Kidney (tissue), 22 donors: ENCODE measurements at places on chromosomes 2 and 18. TPM values are rescaled to one million over a fixed set of nuclear protein-coding genes. Genes with fewer than 3 reads are reported as not detected.

The FOXI3 gene
- not detected for total RNA-seq

The RFX8 gene
- total RNA-seq: 0.28 TPM

DNA sequence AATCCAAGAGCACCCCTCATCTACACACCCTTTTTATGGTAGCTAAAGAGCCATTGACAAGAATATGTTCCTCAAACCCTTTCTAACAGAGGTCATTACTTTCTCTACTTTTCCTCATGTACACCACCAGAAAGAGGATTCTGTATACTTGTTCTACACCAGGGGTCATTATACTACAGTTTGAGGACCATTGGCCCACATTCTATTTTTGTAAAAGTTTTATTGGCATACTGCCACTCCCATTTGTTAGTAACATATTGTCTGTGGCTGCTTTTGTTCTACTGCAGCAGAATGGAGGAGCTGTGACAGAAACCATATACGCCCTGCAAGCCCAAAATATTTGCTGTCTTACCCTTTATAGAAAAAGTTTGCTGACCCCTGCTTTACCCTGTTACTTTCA is 14.3 kb downstream of the HTR2B start:
- H3K36me3 ChIP-seq: peaks cover 8% of the 10 kb centered on the region
- no peaks in the 10 kb centered on the region for H3K27me3 ChIP-seq
- DNase-seq: peak; percentile 77
- peaks cover 5% of the 10 kb centered on the region for H3K4me1 ChIP-seq
- H3K27ac ChIP-seq: no peak overlapping the region
- H3K4me3 ChIP-seq: no peak overlapping the region

The AMER3 gene
- not detected for total RNA-seq

DNA sequence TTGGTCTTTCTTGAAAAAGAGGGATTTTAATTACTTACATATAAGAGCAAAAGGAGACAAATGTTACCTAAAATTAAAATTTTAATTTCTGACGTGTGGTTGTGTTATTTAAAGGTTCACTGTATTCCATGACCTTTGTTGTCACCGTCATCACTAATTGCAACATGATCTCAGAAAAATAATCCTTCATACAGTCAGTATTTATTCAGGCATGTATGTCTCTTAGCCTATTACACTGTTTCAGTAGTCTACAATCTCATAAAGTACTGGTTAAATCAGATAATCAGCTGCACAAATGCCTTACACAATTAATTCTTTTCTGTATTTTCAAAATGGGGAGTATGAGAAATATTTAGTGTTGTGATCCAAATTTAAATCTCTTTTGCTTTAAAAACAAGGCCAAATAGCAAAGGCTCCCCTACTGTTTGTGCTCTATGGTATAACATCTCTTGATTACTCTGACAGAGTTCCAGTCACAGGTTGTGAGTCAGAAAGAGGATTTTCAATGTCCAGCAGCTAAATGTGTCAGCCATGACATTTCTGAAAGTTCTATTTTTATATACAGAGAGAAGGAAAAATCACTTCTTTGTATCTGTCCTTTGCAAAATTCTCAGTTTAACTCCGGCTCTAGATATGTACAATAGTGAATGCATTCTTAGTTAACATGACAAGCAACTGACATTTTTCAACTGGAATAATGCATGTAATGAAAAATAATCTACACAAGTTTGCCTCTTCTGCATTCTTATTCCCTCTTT is 184.0 kb downstream of the FIGN start:
- no peaks in the 10 kb centered on the region for H3K36me3 ChIP-seq
- H3K4me1 ChIP-seq: no peaks in the 10 kb centered on the region
- no peak overlapping the region for H3K27ac ChIP-seq
- H3K27me3 ChIP-seq: no peaks in the 10 kb centered on the region

GRCh38 chr2:145020694-145021093 is 500.8 kb upstream of the ZEB2 start:
- H3K4me3 ChIP-seq: no peak overlapping the region
- no peaks in the 10 kb centered on the region for H3K36me3 ChIP-seq
- no peaks in the 10 kb centered on the region for H3K27me3 ChIP-seq
- H3K27ac ChIP-seq: no peak overlapping the region

DNA sequence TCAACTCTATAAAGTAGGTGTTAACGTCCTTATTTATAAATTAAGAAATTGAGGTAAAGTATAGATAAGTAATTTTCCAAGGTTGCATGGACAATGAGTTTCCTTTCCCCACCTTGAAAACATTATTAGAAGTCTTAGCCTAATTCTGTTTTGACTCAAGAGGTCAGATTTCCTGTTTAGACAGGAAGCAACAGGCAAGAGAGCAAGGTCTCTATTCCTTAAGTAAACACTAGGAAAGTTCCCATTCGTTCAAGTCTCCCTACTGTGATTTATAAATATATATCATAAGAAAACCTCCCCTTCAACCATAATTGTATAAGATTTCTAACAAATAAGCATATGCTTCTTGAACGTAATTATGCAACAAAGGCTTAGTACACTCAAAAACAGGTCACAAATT is 40.3 kb downstream of the CLASP1 start:
- H3K36me3 ChIP-seq: peaks cover 7% of the 10 kb centered on the region
- DNase-seq: no peak
- H3K4me1 ChIP-seq: no peaks in the 10 kb centered on the region
- H3K4me3 ChIP-seq: no peak overlapping the region
- no peaks in the 10 kb centered on the region for H3K27me3 ChIP-seq

DNA sequence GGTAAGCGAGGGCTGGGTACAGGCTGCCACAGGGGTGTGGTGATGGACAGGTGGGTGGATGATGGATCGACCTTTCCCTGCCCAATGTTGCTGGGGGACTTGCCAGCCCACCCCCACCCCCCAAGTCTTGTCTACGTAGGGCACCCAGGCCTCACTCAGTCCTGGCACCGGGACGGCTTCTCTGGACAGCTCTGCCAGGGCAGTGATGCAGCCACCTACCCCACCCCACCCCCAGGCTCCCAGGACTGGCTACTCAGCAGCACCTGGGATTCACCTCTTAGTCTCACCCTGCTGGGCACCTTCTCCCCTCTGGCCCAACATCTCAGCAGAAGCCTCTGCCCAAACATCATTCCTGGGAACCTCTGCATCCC is 55.7 kb downstream of the ANKMY1 start:
- no peak for DNase-seq
- no peak overlapping the region for H3K27ac ChIP-seq
- H3K27me3 ChIP-seq: no peaks in the 10 kb centered on the region
- H3K36me3 ChIP-seq: no peaks in the 10 kb centered on the region
- no peaks in the 10 kb centered on the region for H3K4me1 ChIP-seq

DNA sequence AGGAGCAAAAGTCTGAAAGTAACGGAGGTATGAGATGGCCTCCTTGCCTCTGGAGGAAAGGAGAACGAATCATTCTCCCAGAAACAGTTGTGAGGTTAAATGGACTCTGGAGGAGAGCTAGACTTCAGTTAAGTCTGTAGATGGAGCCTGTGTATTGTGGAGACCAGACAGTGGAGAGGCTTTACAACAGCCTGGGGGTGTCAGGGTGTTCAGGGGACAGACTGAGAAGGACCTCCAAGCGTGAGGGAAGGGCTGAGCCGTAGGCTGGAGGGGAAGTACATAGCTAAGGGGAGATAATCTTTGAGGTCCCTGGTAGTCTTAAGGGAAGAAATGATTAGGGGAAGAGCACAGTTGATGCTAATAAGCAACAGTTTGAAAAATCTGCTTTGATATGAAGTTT is 76.6 kb downstream of the GALNT1 start:
- H3K4me3 ChIP-seq: no peak overlapping the region
- H3K27me3 ChIP-seq: no peaks in the 10 kb centered on the region
- H3K27ac ChIP-seq: no peak overlapping the region
- H3K4me1 ChIP-seq: no peaks in the 10 kb centered on the region
- no peaks in the 10 kb centered on the region for H3K36me3 ChIP-seq

GRCh38 chr2:108388045-108388444 is 10.3 kb downstream of the SULT1C4 start:
- H3K27ac ChIP-seq: no peak overlapping the region
- H3K36me3 ChIP-seq: peaks cover 6% of the 10 kb centered on the region
- peaks cover 12% of the 10 kb centered on the region for H3K4me1 ChIP-seq

- H3K4me3 ChIP-seq: no peak overlapping the region
- H3K27ac ChIP-seq: no peak overlapping the region
- H3K4me1 ChIP-seq: no peaks in the 10 kb centered on the region
- no peak for DNase-seq
Observed at GRCh38 chr2:206241736-206242135, 32.7 kb upstream of the ZDBF2 start.

GRCh38 chr18:28792404-28793086 is 615.6 kb upstream of the CDH2 start:
- no peak for DNase-seq
- H3K4me3 ChIP-seq: no peak overlapping the region
- no peaks in the 10 kb centered on the region for H3K4me1 ChIP-seq
- H3K36me3 ChIP-seq: no peaks in the 10 kb centered on the region
- H3K27ac ChIP-seq: no peak overlapping the region
